ENCODE measurements at places on chromosomes 1 and 21.
A peak's percentile ranks its signal among the peaks of the same experiment; 100 is the strongest.

DNA sequence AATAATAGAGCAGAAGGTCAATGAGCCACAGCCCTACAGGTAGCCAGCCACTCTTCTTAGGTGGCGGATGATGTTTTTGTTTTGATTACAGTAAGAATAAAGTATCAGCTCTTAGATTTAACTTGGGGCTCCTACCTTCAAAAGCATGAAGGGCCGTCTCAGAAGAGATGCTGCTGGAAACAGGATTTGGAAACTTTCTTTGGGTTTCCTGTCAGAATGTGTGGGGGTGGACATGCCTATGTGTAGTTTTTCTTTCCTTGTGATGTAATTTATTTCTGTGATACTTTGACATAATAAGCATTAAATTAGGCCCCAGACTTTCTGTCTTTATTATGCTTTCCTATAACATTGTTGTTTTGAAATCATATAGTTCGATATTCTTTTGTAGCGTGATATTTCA lies 1.5 kb downstream of the RAP1A start:
- peak; percentile 27 for DNase-seq

- DNase-seq, result no peak
Measured at GRCh38 chr1:6427441-6428390, 3.1 kb downstream of the ESPN start.

- DNase-seq, result no peak
Measured at GRCh38 chr1:192904438-192904895, 95.6 kb downstream of the RGS2 start.

GRCh38 chr1:113745425-113745824 lies 13.9 kb downstream of the PHTF1 start:
- DNase-seq, result no peak

GRCh38 chr1:53621144-53621543 lies 117.8 kb downstream of the GLIS1 start:
- no peak for DNase-seq

GRCh38 chr1:68745451-68745850 lies 248.6 kb upstream of the DEPDC1 start:
- no peak for DNase-seq

GRCh38 chr1:24725209-24725651 lies 20.0 kb upstream of the CLIC4 start:
- DNase-seq, result no peak

- DNase-seq, result no peak
Measured at GRCh38 chr21:34531399-34531798, 19.4 kb upstream of the KCNE1 start.

- no peak for DNase-seq
Measured at GRCh38 chr1:204846546-204846945, 24.1 kb upstream of the NFASC start.

- no peak for DNase-seq
Measured at GRCh38 chr1:49319426-49319963, 542.8 kb upstream of the BEND5 start.
